ENCODE measurements at places on chromosomes 2 and 18.

GRCh38 chr2:232431705-232432590 is 24.0 kb upstream of the ALPI start:
- no peak for DNase-seq

DNA sequence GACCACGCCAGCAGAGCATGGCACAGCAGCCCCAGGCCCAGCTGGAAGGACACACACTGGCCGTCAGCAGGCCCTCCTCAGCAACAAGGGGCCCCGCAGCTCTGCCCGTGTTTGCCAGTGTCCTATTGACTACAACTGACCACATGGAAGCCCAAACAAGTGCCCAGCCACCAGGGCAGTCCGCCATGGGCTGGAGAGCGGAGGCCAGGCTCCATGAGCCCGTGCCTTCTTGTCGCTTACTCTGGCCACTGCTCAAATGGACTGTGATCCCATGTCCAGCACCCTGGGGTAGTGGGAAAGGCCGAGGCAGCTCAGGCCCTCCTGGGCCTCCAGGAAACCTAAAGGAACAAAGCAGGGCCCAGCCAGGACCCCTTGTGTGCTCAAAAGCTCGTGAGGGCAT is 53.9 kb upstream of the TAF1B start:
- no peak for DNase-seq

DNA sequence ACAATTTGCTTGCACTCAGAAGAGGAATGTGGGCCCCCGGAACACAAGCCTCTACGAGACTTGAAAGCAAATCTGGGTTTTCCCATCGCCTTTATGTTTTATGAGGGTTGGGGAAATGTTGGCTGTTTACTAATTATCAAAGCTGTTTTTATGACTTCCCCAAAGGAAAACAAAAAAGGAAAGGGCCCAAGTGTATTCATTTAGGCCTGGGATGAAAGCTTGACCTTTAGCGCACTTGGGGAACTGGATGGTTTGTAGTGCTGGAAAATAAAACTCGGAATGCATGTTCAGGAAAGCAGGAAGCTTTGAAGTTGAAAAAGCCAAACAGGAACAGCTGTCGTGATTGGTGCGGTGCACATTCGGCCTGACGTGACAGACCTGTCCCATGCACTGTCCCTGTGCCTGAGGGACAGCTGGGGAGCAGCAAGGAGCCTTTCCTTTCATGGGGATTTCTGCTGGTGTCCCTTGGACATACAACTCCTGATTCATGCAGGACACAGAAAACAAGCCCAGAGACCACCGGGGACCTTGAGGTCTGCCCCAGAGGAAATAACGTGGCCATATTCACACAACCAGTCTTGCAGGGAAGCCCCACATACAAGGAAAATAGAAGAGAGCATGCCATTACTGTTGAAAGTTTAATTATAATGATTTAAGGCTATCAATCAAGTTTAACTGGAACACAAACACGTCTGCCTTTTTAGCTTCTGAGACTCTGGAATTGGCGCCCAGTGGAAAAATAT is 169.7 kb upstream of the APCDD1 start:
- DNase-seq, result no peak

DNA sequence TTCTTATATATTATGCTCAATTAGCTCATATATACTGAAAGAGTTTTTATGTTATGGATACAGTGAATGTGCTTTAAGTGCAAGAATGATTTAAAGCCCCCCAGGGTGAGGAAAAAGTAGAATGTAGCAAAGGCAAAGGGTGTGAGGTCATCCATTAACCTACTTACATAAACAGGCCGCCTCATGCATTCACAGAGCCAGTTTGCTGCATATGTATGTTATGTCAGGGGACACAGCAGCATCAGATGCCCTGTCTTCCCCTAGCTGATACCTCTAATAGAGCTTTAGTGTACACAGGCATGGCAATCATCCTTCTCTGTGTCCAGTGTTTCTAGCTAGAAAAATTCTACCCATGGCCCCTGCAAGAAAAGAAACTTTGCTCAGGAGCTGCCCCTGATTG is 187.8 kb upstream of the FSHR start:
- no peak for DNase-seq

GRCh38 chr2:12110074-12110473 is 363.6 kb downstream of the LPIN1 start:
- peak; percentile 7 for DNase-seq

DNA sequence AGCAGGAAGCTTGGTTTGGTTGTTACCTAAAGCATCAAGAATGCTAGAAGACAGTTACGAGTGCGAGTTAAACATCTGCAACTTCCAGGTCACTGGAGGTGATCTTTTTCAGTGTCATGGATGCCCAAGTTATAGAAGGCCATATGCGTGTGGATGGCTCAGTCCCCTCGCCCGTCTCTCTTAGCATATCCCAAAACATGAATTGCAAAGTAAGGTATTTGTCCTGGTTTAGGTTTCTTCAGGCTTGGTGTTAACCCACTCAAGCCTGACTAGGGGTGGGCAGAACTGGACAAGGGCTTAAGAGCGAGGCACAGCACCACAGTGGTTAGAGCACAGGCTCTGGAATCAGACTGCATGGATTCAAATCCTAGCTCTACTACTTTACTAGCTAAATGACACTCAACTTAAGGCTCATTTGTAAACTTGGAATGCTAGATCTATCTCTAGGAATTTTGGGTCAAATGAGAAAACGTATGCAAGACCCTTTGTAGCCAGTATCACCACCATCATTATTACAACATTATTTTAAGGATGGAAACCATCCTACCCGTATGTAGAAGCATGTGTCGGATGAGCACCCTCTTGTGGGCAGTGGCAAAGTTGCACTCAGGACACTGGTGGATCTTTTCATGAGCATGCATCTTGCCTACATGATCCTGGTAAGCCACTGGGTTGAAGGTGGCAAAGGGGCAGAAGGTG is 11.2 kb downstream of the ZNF142 start:
- peak; percentile 56 for DNase-seq

DNA sequence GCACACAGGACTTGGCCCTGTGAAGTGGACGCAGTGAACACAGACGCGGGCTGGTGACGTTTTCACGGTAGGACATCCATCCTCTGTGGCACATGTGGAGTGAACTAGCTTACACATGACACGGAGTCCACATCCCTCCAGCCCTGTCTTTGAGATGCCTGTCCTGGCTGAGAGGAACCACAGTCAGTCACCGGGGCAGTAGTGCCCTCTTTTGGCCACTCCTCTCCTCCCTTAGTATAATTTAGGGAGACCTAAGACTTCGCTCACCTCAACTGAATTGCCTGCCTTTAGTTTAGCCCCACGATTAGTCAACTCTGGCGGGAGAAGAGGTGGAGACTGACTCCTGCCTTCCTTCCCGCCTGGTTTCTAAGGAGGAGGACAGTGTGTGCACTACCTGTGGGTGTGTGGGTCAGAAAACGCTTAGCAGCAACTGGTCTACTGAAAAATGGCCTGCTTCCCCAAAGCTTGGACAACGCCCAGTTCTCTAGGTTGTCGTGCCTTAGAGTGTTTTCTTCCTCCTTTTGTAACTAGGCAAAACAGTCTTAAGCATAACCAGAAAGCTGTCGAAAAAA is 70.6 kb downstream of the MBP start:
- DNase-seq, result peak; percentile 80

DNA sequence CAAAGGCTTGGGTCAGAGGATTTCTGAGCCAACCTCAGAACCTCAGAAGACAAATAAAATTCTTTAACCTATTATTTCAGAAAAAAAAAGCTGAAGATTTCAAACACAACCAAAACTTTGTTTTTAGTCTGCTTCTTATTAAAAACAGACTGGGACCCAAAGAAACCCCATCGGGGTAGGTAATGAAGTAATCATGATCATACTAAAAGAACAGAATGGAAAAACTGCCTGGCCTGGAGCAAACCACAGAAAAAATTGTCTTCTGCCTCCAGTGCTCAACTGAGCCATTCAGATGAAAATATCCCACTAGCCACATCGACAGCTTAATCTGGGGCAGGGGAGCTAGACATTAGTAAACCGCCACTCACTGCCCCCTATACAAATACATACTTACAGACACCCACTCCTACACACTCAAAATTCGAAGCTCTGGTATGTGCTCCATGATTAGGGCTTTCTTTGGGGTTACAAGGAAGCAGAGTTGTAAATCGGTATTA is 76.5 kb downstream of the SDC1 start:
- no peak for DNase-seq

GRCh38 chr2:228767196-228767595 is 503.9 kb downstream of the PID1 start:
- DNase-seq, result no peak

DNA sequence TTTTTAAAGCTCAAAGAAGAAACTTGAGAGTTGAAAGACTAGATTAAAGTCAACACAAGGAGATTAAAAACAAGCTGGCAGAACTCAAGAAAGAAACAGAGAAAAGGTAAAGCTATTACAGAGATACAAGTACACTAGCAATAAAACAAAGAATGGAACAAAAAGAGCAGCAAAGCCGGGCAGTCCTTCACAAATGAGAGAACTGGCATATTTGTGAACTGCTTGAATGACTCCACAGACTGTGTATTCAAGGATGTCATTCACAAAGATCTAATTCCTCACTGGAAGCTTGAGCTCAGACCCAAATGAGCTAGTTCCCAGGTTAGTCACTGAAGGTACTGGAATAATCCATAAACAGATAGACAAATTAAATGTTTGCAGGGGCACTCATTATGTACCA is 318.0 kb downstream of the MYCN start:
- DNase-seq, result no peak

- no peak for DNase-seq
Measured at GRCh38 chr2:84144345-84144744, 314.7 kb downstream of the SUCLG1 start.

DNA sequence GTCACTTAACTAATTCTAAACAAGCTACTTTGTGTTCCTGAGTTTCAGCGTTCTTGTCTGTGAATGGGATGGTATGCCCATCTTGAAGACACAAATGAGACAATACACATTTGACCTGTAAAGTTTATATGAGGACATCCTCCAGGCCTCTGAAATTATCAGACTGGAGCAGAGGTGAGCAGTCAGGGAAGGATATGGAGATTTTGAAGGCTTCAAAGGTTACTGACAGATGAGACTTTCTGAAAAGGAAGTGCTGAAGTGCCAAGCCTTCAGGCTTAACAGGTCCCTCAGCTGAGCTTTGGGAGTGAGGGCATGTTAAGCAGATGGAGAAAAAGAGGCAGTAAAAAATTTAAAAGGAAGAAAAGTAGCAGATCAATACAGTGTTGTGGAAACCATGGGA is 110.9 kb upstream of the FOSL2 start:
- no peak for DNase-seq

GRCh38 chr18:45837283-45838070 is 12.0 kb downstream of the SIGLEC15 start:
- no peak for DNase-seq

DNA sequence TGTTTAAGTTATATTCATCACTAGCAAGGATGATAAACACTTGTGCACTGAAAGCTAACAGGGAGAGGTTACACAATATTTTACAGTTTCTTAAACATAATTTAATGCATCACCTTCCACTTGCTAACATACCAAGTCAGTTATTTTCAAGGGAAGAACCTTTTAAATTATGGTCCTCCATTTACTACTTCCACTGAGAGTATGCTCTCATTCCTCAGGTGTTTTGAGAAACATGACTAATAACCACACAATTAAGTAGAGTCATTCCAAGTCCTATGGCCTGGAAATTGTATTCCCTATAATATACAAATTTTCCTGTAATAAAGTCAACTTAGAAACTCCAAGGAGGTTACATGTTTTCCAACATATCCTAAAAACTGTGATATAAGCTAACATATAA is 152.3 kb upstream of the STON1 start:
- DNase-seq, result no peak

- DNase-seq, result no peak
Measured at GRCh38 chr2:54208364-54209240, 47.4 kb downstream of the TSPYL6 start.

DNA sequence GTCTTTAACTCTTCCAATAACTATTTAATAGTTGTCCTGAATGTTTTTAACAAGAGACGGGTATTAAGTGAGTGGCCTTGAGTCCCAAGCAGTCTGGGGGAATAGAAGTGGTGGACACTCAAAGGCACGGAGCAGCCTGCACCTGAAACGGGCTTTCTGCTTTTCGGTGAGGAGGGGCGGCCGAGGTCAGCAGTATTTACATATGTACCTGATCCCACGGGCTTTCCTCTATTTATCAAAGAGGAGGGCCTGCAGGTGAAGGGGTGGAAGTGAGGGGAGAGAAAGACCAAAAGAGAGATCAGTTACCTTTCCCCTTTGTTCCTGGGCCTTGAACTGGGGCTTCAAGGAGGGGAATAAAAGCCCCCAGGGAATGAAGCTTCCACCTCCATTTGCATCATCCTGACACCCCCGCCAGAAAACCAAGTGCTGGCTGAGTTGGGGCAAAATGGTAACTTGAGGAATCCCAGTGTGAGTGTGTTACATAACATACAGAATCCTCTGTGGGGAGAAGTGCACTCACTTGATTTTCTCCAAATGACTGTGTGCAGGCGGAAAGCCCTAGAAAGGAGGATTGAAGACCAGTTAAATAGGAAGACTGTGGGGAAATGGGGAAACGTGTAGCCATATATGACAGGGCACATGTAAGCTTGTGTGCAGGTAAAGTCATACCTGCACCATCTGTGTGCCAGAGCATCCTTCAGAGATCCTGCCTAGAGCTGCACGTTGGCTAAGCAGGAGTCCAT is 12.4 kb downstream of the POU3F3 start:
- peak; percentile 13 for DNase-seq

DNA sequence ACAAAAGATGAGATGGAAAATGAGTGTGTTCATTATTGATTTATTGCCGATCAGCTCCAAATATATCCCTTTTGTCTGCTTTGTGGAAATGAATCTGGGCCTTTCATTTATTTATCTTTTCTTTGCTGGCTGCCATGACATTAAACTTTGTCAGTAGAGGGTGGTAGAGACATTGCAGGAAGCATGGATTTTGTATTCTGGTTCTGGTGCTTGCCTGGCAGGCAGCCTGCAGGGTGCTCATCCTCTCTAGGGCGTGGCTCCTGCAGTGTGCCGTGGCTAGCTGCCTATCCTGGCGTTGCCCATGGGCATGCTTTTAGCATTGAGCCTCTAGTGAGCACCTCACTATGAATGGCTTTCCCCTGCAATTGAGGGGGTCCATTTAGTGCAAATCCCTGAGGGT is 593.1 kb downstream of the RNF144A start:
- no peak for DNase-seq

DNA sequence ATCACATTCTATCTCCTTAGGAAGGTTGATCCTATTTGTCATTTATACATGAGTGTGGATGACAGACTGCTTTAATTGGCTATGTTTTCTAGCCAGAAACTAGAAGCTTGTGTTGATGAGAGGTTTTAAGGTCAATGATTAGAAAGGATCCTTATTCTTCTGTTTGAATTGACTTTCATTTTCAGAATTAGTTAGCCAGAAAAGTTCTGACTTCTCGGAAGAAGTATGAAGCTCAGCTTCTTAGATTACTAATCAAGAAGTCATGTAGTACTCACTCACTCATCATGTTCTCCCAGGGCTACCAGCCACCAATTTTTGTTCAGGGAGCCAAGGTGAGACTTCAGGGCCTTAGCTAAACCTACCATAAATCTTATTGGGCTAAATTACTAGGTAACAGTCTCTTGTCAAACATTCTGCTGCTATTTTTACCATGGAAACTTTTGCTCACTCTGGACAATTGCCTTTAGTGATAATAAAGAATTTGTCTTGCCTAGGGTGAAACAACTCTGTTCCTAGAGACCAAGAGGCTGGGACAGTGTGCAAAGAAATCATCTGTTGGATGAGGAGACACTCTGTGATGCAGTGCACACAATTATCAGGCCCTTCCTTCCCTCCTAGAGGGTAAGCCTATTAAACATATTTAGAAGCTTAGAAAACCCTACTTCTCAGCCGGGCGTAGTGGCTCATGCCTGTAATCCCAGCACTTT is 111.6 kb upstream of the DNMT3A start:
- DNase-seq, result no peak

GRCh38 chr18:32422201-32422600 is 48.5 kb downstream of the GAREM1 start:
- DNase-seq, result no peak

GRCh38 chr2:129369437-129369836 is 610.0 kb upstream of the RAB6C start:
- DNase-seq, result no peak
